A172 (cell line): ENCODE measurements at places on chromosomes 4 and X. TPM values are rescaled to one million over a fixed set of nuclear protein-coding genes. Genes with fewer than 3 reads are reported as not detected.

WWC2 gene
- total RNA-seq: 22.4 and 27.7 TPM in 2 replicates

PSAPL1 gene
- total RNA-seq: 0.02 TPM in 1 of 2 replicates, not detected in the other

SSX5 gene
- not detected in 2 replicates for total RNA-seq

KIT gene
- 5.1 and 10.4 TPM in 2 replicates for total RNA-seq

CT45A10 gene
- total RNA-seq: not detected in 2 replicates

HDX gene
- 3.5 and 9.0 TPM in 2 replicates for total RNA-seq

USP26 gene
- total RNA-seq: not detected in 2 replicates

UCP1 gene
- not detected in 2 replicates for total RNA-seq

F8A2 gene
- not detected in 2 replicates for total RNA-seq

NUP62CL gene
- total RNA-seq: 1.4 and 3.8 TPM in 2 replicates
